Stimulated activated naive B cell treated with anti-CD40 and anti-IgM and Interleukin-4, amounts not matched to agents 10 μg/mL and 1 μg/mL and 100 μg/mL, for 72 hours (primary cell): ENCODE measurements at places on chromosomes 7 and 10.

- peak within 1 kb of the TSS; percentile 95 for H3K27ac ChIP-seq
- peak within 1 kb of the TSS; percentile 95 for H3K4me3 ChIP-seq
- DNase-seq = peak; percentile 93
These were observed at the start of gene GBF1 for GRCh38 chr10:102245082-102245931. Gene GBF1, plus strand, starts transcription at chr10:102245532. Its CDS starts 13,407 bp downstream, at chr10:102258939.

DNA sequence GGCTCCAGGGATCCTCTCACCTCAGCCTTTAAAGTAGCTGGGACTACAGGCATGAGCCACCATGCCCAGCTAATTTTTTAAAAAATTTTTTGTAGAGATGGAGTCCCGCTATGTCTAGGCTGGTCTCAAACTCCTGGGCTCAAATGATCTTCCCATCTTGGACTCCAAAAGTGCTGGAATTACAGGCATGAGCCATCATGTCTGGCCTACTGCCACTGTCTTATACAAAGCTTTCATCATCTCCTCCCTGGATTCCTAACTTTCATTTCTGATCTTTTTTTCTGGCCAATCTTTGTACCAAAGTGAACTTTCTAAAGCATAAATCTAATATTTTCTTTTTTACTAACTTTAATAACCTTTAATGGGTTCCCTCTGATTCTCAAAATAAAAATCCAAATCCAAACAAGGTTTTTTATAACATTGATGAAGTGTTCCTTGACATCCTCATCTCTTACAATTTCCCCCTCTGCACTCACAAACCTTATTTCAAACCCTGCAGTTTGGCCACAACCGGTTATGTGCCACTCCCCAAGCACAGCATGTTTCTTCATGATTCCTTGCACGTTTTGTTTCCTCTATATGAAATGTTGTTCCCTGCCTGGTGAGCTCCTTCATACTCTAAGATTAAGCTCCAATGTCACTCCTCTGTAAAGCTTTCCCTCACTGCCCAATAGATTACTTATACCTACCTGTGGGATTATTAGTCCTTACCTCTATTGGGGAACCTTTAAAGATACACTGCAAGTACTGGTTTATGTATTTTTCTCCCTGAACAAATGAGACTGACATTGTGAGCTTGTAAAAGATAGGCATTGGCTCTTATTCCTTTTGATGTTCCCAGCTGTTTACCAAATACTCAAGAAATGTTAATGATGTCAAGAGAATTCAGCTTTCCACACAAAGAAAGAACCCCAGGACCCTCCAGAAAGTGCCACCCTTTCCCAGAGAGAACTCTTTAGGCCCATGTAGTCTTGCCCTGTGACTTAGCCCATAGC is 101.7 kb downstream of the HOXA1 start:
- DNase-seq = no peak
- H3K36me3 ChIP-seq = no peaks in the 10 kb centered on the region
- no peak overlapping the region for H3K4me3 ChIP-seq
- H3K27ac ChIP-seq = no peak overlapping the region
- H3K4me1 ChIP-seq = no peaks in the 10 kb centered on the region

GRCh38 chr7:134891696-134892678 is 94.3 kb upstream of the AGBL3 start:
- H3K4me3 ChIP-seq = no peak overlapping the region
- DNase-seq = no peak
- peaks cover 5% of the 10 kb centered on the region for H3K4me1 ChIP-seq
- H3K36me3 ChIP-seq = peaks cover 10% of the 10 kb centered on the region
- peaks cover 33% of the 10 kb centered on the region for H3K27me3 ChIP-seq

GRCh38 chr10:59970396-59971368 is 64.3 kb upstream of the CCDC6 start:
- H3K4me1 ChIP-seq = no peaks in the 10 kb centered on the region
- no peak overlapping the region for H3K4me3 ChIP-seq
- no peaks in the 10 kb centered on the region for H3K27me3 ChIP-seq
- H3K36me3 ChIP-seq = no peaks in the 10 kb centered on the region

DNA sequence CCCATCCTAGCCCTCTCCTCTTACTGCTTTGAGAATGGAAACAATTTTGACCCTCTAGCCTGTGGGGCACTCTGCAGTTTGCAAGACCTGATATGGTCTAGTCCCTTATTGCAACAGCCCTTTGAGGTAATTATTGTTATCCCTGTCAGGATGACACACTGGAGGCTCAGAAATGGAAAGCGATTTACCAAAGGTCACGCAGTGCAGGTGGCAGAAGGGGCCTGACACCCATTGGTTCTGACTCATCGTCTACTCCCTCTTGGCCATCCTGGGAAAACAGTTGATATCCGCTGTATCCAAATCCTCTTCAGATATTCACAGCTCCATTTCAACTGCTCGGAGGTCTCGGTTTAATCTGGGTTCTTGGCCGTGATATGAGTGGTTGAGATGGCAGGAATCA is 44.7 kb upstream of the AQP1 start:
- no peaks in the 10 kb centered on the region for H3K4me1 ChIP-seq
- H3K36me3 ChIP-seq = no peaks in the 10 kb centered on the region
- H3K27me3 ChIP-seq = no peaks in the 10 kb centered on the region
- no peak overlapping the region for H3K27ac ChIP-seq

DNA sequence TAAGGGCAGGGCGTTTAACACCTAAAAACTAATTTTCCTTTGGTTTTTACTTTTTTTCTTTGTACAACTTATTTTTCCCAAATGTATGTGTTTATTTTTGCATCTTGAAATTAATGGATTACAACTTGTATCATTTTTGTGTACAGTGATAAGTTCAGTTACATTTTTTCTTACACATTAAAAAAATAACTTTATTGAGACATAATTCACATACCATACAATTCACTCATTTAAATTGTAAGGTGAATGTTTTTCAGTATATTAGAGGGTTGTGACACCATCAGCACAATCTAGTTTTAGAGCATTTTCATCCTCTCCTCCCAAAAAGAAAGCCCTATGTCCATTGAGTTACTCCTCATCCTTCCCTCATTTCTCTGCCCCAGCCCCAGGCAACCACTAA is 11.6 kb downstream of the OGDH start:
- peak overlapping the region; percentile 90 for H3K27ac ChIP-seq
- peaks cover 33% of the 10 kb centered on the region for H3K36me3 ChIP-seq
- H3K27me3 ChIP-seq = no peaks in the 10 kb centered on the region
- DNase-seq = no peak

DNA sequence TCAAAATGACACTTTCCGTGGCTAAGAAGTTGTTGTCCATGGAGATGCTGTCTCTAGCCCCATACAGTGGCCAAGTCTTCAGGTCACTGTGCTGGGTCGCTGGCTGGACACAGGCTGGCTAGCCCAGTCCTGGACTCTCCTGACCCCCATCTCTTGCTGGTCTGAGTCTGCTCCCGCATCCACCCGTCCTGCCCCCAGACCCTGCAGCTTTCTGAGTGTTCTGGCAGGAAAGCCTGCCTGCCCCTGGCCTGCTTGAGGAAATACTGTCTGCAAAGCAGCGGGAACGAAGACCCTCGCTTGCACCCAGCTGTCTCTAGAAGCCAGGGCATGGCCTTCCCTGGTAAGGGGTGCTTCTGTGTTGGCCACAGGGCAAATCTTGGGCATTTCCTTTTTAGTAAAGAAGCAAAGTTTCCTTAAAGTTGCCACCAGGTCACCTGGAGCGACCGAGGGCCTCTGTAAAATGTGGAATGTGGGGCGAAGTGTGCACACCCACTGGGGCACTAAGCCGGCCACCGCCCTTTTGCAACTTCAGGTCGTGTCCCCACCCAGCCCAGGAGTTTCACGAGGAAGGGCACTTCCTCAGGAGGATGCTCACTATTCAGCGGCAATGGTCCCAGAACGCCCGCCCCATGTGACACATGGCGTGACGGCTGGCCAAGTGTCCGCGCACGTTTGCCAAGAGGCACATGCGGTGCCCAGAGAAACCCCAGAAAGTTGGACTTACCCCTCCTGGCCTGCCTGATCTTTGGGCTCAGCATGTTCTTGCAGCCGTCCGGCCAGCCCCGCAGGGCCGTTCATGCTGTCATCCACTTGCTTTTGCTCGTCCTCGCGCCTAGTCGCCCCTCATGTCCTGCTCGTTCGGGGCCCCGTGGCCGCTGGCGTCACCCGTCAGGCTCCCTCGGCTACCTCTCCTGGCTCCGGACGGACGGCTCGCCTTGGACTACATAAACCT is 558 bp downstream of the ARHGAP22 start:
- peak overlapping the region; percentile 91 for H3K4me3 ChIP-seq
- H3K27me3 ChIP-seq = peaks cover 23% of the 10 kb centered on the region
- peaks cover 4% of the 10 kb centered on the region for H3K36me3 ChIP-seq
- H3K27ac ChIP-seq = peak overlapping the region; percentile 85
- peak; percentile 9 for DNase-seq

DNA sequence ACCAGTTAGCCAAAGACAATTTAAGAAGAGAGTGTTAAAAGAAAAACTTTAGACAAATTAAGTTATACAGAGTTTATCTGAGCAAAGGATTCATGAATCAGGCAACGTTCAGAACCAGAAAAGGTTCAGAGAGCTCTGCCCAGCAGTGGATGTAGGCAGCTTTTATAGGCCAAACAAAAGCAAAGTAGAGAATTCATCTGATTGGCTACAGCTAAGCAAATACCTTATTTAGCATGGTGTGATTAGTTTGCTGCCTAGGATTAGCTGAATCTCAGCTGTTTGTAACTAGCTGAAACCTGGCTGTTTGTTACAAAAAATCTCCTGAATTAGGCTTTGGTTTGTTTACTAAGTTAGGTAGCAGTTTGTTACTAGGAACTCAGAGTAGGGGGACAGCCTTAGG is 66.0 kb downstream of the SLC25A40 start:
- no peaks in the 10 kb centered on the region for H3K36me3 ChIP-seq
- no peak overlapping the region for H3K27ac ChIP-seq
- H3K27me3 ChIP-seq = no peaks in the 10 kb centered on the region

GRCh38 chr7:13322126-13322525 is 634.7 kb downstream of the ARL4A start:
- H3K36me3 ChIP-seq = no peaks in the 10 kb centered on the region
- H3K4me1 ChIP-seq = no peaks in the 10 kb centered on the region
- H3K27ac ChIP-seq = no peak overlapping the region
- no peak overlapping the region for H3K4me3 ChIP-seq

GRCh38 chr10:30052062-30052461 is 7.3 kb downstream of the JCAD start:
- H3K36me3 ChIP-seq = no peaks in the 10 kb centered on the region
- H3K4me1 ChIP-seq = peaks cover 13% of the 10 kb centered on the region
- H3K27me3 ChIP-seq = peaks cover 28% of the 10 kb centered on the region
- H3K4me3 ChIP-seq = no peak overlapping the region
- no peak for DNase-seq
- no peak overlapping the region for H3K27ac ChIP-seq

GRCh38 chr10:128632694-128633093 is 506.5 kb upstream of the MKI67 start:
- peaks cover 23% of the 10 kb centered on the region for H3K27me3 ChIP-seq
- no peak overlapping the region for H3K27ac ChIP-seq
- no peaks in the 10 kb centered on the region for H3K36me3 ChIP-seq
- H3K4me1 ChIP-seq = no peaks in the 10 kb centered on the region
- DNase-seq = no peak

DNA sequence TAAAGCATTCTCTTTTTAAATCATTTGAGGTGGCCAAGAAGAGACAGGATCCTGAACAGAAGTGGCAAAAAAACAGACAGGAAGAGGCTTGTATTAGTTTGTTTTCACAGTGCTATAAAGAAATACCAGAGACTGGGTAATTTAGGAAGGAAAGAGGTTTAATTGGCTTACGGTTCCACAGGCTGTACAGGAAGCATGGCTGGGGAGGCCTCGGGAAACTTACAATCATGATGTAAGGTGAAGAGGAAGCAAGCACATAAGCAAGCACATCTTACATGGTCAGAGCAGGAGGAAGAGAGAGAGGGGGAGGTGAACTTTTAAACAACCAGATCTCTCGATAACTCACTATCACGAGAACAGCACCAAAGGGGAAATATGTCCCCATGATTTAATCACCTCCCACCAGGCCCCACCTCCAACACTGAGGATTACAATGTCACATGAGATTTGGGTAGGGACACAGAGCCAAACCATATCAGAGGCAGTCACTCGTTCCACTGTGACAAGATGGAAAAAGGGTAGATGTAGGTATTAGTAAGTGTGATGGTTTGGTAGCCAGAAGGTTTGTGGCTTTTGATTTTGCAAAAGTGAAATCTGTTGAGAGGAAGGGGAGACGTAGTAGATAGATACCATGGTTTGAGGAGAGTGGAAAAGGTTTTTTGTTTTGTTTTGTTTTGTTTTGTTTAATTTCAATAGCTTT is 5.1 kb downstream of the MSRB2 start:
- no peaks in the 10 kb centered on the region for H3K27me3 ChIP-seq
- H3K36me3 ChIP-seq = peaks cover 3% of the 10 kb centered on the region
- H3K4me1 ChIP-seq = peaks cover 11% of the 10 kb centered on the region
- H3K4me3 ChIP-seq = no peak overlapping the region

DNA sequence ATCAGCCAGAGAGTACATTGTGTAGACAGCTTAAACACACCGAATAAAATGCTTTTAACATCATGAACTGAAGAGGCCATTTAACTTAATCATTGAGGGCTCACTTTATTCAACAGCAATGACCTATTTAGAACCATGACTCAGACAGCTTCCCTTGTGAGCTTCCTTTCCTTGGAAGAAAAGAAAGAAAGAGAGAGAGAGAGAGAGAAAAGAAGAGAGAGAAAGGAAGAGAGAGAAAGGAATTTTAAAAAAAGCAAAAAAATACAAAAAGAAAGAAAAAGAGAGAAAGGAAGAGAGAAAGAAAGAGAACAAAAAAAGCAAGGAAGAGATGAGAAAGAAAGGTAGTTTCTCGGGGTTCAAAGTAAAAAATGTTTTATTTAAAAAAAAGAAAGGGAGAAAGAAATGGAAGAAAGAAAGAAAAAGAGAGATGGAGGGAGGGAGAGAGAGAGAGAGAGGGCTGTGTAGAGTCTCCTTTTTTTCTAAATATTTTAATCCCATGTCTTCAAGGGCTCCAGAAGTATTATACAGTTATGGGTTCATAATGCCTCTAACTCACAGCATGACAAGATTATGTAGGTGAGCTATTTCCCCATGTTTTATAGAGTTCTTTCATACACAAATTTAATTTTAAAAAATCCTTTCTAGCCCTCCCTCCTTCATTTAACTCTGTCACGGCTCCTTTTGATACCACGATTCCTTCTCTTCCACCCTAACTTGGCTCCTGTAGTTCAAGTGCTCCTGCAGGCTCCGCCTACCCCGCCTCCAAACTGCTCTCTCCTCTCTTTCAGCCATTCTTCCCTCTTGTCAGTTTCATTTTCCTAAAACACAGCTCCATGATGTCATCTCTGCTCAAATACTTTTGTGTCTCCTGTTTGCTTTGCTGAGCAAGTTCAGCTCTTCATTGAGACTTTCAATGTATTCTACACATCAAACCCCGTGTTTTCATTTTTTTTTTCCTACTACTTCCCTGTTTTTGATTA is 85.5 kb downstream of the PRTFDC1 start:
- no peak overlapping the region for H3K4me3 ChIP-seq
- DNase-seq = no peak
- H3K27me3 ChIP-seq = peaks cover 9% of the 10 kb centered on the region
- no peak overlapping the region for H3K27ac ChIP-seq
- no peaks in the 10 kb centered on the region for H3K36me3 ChIP-seq
